Upper lobe of left lung (tissue), 6 donors: ENCODE measurements at places on chromosomes 7 and 10. TPM values are rescaled to one million over a fixed set of nuclear protein-coding genes. Genes with fewer than 3 reads are reported as not detected.
A peak's percentile ranks its signal among the peaks of the same experiment; 100 is the strongest.

The GSDME gene
- total RNA-seq = 41.9 TPM

The SRRM3 gene
- total RNA-seq = 0.86 TPM

The COL13A1 gene
- 21.2 TPM for total RNA-seq

The BBS9 gene
- 14.5 TPM for total RNA-seq

The TMEM72 gene
- total RNA-seq = not detected

The BAIAP2L1 gene
- total RNA-seq = 32.9 TPM

The GIMAP7 gene
- total RNA-seq = 35.1 TPM

The HDAC9 gene
- 11.3 TPM for total RNA-seq

The ACTL6B gene
- total RNA-seq = not detected

DNA sequence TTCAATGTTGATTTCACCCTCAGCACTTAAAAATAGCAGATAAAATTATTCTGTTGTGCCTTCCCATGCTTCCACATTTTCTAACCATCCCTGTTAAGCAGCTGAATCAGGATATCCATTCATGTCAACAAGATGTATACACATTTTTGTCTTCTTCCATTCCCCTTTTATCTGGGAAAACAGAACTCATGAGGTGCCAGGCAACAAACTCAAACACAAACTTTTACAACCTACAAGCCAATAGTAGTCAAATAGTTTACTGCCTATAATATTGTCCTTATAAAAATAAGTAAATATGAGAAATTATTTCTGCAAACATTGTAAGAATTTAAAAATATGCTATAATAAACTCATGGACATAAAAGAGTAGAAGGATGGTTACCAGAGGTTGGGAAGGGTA is 1569.8 kb downstream of the REEP3 start:
- H3K36me3 ChIP-seq = no peaks in the 10 kb centered on the region
- H3K4me1 ChIP-seq = no peaks in the 10 kb centered on the region
- H3K4me3 ChIP-seq = no peak overlapping the region
- no peak overlapping the region for H3K27ac ChIP-seq
- DNase-seq = no peak
- H3K27me3 ChIP-seq = no peaks in the 10 kb centered on the region

DNA sequence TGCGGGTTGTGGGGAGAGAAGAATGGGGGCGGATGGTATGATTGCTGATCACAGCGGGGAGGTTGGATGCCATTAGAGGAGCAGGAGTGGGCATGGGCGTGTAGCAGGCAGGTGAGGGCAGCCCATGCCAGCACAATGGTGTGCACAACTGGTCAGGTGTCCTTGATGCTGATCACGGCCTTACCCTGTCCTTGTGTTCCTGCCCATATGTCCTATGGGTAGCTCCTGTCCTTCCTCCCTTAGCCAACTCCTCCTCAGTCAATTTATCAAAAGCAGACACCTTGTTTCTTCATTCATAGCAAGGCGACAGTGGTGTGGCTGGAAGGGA is 30.7 kb downstream of the WDR86 start:
- peaks cover 14% of the 10 kb centered on the region for H3K4me1 ChIP-seq
- no peak overlapping the region for H3K4me3 ChIP-seq
- no peak for DNase-seq

GRCh38 chr7:54879776-54880175 is 120.8 kb upstream of the SEC61G start:
- H3K36me3 ChIP-seq = no peaks in the 10 kb centered on the region
- no peaks in the 10 kb centered on the region for H3K27me3 ChIP-seq
- no peak for DNase-seq
- H3K4me3 ChIP-seq = no peak overlapping the region
- H3K27ac ChIP-seq = no peak overlapping the region

GRCh38 chr10:105586451-105587098 is 945.5 kb downstream of the SORCS3 start:
- no peak overlapping the region for H3K27ac ChIP-seq
- no peak overlapping the region for H3K4me3 ChIP-seq
- no peak for DNase-seq
- no peaks in the 10 kb centered on the region for H3K27me3 ChIP-seq

GRCh38 chr10:48934672-48935501 is 4.8 kb downstream of the LRRC18 start:
- H3K4me1 ChIP-seq = no peaks in the 10 kb centered on the region
- no peaks in the 10 kb centered on the region for H3K27me3 ChIP-seq
- H3K4me3 ChIP-seq = peak overlapping the region; percentile 9
- no peak for DNase-seq

GRCh38 chr7:148060724-148061123 is 529.8 kb upstream of the C7orf33 start:
- no peak overlapping the region for H3K4me3 ChIP-seq
- DNase-seq = no peak
- no peak overlapping the region for H3K27ac ChIP-seq
- H3K36me3 ChIP-seq = no peaks in the 10 kb centered on the region
- no peaks in the 10 kb centered on the region for H3K4me1 ChIP-seq
- H3K27me3 ChIP-seq = no peaks in the 10 kb centered on the region

GRCh38 chr10:133067149-133068105 is 20.3 kb upstream of the ADGRA1 start:
- no peak for DNase-seq
- H3K27ac ChIP-seq = no peak overlapping the region
- no peaks in the 10 kb centered on the region for H3K36me3 ChIP-seq
- H3K4me1 ChIP-seq = no peaks in the 10 kb centered on the region
- no peak overlapping the region for H3K4me3 ChIP-seq

GRCh38 chr7:102721-103120 is 89.7 kb upstream of the FAM20C start:
- H3K27me3 ChIP-seq = no peaks in the 10 kb centered on the region
- peak; percentile 59 for DNase-seq
- no peaks in the 10 kb centered on the region for H3K4me1 ChIP-seq
- no peak overlapping the region for H3K27ac ChIP-seq
- H3K4me3 ChIP-seq = no peak overlapping the region

DNA sequence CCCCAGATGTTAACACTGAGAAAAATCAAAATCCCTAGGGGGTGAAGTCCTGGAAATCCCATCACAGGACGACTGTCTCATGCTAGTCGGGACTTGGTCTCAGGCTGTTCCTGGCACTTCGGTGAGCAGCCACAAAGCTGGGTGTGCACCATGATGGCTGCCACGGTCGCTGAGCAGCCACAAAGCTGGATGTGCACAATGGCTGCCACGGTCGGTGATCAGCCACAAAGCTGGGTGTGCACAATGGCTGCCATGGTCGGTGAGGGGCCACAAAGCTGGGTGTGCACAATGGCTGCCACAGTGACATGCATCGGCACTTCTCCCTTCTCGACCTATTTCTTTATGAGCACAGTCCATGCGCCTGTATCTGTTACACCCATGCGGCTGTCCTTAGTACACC is 505.1 kb downstream of the TCERG1L start:
- H3K4me3 ChIP-seq = no peak overlapping the region
- no peak overlapping the region for H3K27ac ChIP-seq
- H3K27me3 ChIP-seq = no peaks in the 10 kb centered on the region
- DNase-seq = no peak

DNA sequence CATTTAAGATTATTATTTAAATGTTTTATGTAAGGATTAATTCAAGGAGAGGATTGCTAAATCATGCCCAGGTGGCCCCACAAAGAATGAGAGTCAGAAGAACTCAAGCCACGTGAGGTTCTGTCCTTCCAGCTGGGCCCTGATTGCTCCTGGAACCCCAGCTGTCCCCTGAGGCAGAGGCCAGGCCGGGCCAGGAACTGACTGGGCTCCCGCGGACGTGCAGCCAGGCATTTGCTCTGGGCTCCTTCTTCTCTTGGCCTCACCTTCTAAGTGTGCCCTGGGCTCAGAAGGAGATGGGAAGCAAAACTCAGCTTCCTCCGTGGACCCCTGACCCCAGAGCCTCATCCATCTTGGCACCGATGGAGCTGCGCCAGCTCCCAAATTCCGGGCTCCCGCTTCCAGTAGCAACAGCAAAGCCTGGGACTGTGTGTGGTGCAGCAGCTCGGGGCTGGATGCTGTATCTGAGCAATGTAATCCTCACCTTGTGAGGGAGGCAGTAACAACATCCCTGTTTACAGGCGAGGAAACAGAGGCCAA is 250.6 kb upstream of the PPP2R2D start:
- no peaks in the 10 kb centered on the region for H3K27me3 ChIP-seq
- no peaks in the 10 kb centered on the region for H3K36me3 ChIP-seq
- H3K4me1 ChIP-seq = no peaks in the 10 kb centered on the region
- DNase-seq = no peak
- no peak overlapping the region for H3K27ac ChIP-seq

- no peaks in the 10 kb centered on the region for H3K36me3 ChIP-seq
- H3K4me3 ChIP-seq = no peak overlapping the region
- no peaks in the 10 kb centered on the region for H3K4me1 ChIP-seq
- no peaks in the 10 kb centered on the region for H3K27me3 ChIP-seq
- no peak overlapping the region for H3K27ac ChIP-seq
Measured at GRCh38 chr10:93139059-93139655, 65.5 kb downstream of the CYP26A1 start.

GRCh38 chr10:98463016-98463415 is 16.3 kb upstream of the HPS1 start:
- no peak overlapping the region for H3K27ac ChIP-seq
- H3K4me1 ChIP-seq = peaks cover 4% of the 10 kb centered on the region
- DNase-seq = no peak
- H3K4me3 ChIP-seq = no peak overlapping the region
- H3K27me3 ChIP-seq = no peaks in the 10 kb centered on the region

DNA sequence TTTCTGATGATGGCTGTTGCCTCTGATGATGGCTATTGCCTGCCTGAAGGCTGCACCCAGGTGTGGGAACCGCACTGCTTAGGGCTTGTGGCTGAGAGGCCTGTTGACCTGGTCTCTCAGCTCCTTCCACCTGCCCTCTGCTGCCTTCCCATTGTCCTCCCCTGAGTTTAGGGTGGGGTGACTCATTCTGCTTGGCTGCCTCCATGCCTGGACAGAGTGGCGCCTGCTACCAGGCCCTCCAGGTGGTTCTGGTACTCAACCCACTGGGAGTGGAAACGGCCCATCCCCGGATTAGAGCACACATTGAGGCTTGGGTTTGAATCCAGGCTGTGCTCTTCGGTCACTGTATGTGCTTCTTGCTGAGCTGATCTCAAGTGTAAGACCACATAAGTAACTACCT is 120.6 kb downstream of the SEM1 start:
- H3K27me3 ChIP-seq = no peaks in the 10 kb centered on the region
- no peaks in the 10 kb centered on the region for H3K4me1 ChIP-seq
- H3K27ac ChIP-seq = no peak overlapping the region
- no peak overlapping the region for H3K4me3 ChIP-seq
- H3K36me3 ChIP-seq = no peaks in the 10 kb centered on the region
